ENCODE measurements at places on chromosomes 3 and 15.

DNA sequence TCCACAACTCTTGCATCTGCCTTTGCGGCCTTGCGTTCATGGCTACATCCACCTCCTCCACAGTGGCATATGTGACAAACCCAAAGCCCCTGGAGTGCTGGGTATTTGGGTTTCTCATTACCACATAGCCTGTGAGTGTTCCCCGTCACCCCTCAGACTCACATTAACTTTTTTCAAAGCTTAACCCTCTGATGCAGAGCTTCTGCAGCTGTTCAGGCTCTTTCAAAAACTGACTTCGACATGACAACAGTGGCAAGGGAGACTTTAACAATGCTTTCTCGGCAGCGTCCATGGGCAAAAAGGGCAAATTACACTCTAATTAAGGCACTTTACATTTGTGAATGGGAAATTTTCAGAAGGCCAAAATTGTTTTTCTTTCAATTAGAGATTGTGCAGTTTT lies 343.2 kb downstream of the UNC13C start:
- DNase-seq, result no peak

- DNase-seq, result no peak
Observed at GRCh38 chr3:49513494-49514124, 40.7 kb upstream of the BSN start.

- no peak for DNase-seq
Observed at GRCh38 chr3:142947352-142947751, 16.1 kb downstream of the PAQR9 start.

DNA sequence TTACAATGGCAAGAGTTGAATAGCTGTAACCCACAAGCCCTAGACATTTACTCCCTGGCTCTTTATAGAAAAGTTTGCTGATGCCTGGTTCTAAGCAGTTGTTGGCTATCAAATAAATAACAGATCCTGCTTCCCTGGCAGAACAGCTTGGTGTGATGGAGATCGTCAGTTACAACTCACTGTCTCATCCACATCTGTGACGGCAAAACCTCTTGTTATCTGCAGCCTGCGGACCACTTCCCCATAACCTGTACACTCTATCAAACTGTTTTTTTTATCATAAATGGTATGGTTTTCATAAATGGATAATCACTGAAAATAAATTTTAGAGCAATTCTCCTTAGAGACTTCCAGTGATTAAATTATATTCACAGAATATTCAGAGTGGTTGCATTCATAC lies 14.1 kb downstream of the ZDHHC3 start:
- DNase-seq, result no peak

GRCh38 chr15:70264014-70264582 lies 166.4 kb upstream of the TLE3 start:
- DNase-seq, result no peak

- DNase-seq, result no peak
Observed at GRCh38 chr3:144390786-144391185, 419.2 kb downstream of the DIPK2A start.

Data from MM.1S (cell line).